ENCODE measurements at places on chromosomes 4 and X.

- H3K27me3 ChIP-seq, result no peaks in the 10 kb centered on the region
- no peaks in the 10 kb centered on the region for H3K4me1 ChIP-seq
- peak; percentile 32 for DNase-seq
- H3K27ac ChIP-seq, result no peak overlapping the region
- H3K36me3 ChIP-seq, result no peaks in the 10 kb centered on the region
Measured at GRCh38 chr4:113588895-113589668, 172.5 kb downstream of the CAMK2D start.

- H3K4me1 ChIP-seq, result peaks cover 10% of the 10 kb centered on the region
- no peak overlapping the region for H3K4me3 ChIP-seq
- H3K36me3 ChIP-seq, result no peaks in the 10 kb centered on the region
Measured at GRCh38 chrX:1178580-1179057, 33.8 kb downstream of the CRLF2 start.

DNA sequence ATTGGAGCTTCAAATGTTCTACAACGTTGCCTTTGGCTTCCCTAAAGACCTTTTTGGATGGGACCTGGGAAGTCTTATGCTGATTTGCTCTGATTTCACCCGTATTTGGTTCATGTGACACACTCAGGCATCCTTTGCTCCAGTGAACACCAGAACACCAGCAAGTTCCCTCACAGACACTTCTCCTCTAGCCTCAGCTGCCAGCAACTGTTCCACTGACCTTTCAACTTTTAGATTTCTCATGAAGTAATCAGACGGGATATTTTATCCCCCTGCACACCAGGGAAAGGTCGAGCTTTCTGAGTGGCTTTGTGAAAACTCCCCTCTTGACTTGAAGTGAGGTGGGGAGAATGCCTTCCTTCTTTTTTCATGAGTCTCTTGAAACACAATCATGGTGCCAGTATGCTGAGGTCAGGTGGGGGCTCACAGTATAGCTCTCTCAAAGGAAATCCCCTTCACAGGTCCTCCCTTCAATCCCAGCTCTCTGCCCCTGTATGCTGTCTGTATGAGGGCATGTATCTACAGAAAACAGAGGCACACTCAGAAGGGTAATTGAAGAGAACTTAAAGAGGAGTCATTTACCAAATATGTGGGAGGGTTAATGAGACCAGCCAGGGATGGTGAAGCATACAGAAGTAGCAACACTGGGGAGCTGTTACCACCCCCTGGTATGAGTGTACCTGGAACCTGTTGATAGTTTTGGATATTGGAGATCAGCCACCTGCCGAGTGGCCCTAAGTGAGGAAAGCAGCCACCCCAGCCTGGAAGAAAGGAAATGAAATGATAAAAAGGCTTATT, 62.7 kb downstream of the FGFBP1 start:
- no peak overlapping the region for H3K27ac ChIP-seq
- no peak for DNase-seq
- no peaks in the 10 kb centered on the region for H3K4me1 ChIP-seq

DNA sequence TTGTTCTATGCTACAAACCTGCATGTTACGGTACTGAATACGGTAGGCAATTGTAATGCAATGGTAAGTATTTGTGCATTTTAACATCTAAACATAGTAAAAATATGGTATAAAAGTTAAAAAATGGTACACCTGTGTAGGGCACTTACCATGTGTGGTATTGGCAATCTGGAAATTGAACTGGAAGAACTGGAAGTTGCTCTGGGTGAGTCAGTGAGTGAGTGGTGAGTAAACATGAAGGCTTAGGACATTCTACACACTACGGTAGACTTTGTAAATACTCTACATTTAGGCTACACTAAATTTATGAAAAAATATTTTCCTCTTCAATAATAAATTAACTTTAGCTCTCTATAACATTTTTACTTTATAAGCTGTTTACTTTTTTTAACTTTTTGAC, 78.9 kb downstream of the RRAGB start:
- no peaks in the 10 kb centered on the region for H3K4me1 ChIP-seq
- no peaks in the 10 kb centered on the region for H3K36me3 ChIP-seq
- no peak overlapping the region for H3K4me3 ChIP-seq
- DNase-seq, result no peak
- no peak overlapping the region for H3K27ac ChIP-seq

DNA sequence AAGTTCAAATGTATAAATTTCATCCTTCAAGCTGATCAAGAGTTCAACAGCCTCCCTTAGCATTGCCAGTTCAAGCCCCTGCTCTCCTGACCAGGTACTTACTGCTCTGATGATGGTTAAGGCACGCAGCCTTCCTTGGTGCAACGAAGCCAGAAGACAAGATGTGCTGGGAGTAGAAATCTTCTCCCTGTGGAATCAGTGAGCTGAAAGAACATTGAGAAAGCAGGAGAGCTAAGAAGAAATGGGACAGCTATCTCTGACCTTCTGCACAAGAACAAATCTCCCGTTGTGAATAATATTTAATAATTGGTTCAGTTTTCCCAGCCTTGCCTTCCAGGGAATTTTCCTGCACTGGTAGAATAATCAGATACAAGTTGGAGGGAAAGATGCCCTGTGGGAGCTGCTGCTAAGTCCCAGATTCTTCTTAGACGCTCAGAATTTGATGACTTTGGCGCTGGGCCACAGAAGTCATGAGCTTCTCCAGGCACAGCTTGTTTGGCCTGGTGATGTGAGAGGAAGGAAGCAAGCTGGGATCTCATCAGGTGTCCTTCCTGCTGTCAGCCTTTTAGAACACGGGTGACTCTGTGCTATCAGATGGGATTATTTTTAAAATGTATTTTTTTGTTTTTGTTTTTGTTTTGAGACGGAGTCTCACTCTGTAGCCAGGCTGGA, 77.8 kb downstream of the CD38 start:
- peaks cover 7% of the 10 kb centered on the region for H3K36me3 ChIP-seq
- no peak overlapping the region for H3K4me3 ChIP-seq
- no peaks in the 10 kb centered on the region for H3K4me1 ChIP-seq
- H3K27me3 ChIP-seq, result no peaks in the 10 kb centered on the region
- DNase-seq, result no peak
- no peak overlapping the region for H3K27ac ChIP-seq

Measured in common myeloid progenitor, CD34-positive (primary cell).